ENCODE measurements at places on chromosomes 16 and 17.

DNA sequence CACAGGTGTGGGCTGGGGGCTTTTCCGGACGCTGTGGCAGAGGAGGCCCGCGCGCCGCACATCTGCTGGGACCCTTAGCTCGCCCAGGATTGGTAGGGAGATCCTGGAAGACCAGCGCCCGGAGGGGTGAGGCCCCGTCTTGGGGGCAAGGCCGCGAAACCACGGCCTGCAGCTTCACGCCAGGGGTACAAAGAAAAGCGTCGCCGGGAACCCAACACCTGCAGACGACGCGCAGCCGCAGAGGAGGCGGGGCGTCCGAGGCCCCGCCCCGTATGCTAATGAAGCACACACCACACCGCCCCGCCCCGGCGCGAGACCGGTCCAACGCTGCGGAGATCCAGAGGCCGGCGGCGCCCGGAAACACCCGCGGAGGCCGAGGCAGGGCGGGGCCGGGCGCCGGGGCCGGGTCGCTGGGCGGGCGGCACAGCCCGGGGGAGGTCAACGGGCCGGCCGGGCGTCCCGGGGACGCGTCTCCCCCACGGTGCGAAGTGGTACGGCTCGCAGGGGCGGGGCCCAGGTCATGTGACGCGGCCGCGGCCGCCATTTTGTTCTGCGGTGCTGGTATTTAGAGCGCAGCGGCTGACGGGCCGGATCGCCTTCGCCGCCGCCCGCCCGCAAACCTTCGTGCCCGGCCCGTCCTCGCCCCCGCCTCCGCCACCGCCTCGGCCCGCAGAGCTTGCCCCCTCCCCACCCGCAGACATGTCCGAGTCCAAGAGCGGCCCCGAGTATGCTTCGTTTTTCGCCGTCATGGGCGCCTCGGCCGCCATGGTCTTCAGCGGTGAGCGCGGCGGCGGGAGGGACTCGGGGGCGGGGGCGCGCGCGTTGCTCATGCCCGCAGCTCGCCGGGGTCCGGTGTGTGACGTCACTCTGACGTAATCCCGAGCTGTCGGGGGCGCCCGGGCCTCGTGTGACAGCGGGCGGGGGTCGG is at the start of gene ATP6V0C:
Gene ATP6V0C (plus strand): TSS at position 548 of the 928 bp plus-strand sequence. CDS start 152 bp downstream, at position 700.
- DNase-seq: no peak

DNA sequence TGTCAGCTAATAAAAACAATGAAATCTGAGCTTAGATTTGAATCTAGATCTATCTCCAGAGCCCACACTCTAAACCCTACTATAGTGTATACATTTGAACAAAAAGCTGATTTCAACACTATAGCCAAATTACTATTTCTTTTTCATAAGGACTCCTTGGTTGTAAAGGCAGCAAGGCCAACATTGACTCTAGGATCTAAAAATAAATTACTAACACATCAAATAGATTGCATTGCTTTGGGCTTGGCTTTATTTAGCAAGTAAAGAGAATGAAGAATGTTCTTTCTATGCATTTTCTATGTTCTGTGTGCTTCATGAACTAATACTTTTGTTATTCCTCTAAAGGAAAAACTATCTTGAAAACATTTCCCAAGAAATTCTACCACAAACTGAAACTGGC is 5.3 kb downstream of the GOSR1 start:
- DNase-seq: no peak

- no peak for DNase-seq
These were observed 594 bp downstream of the MAPK8IP3 start for GRCh38 chr16:1706386-1707192.

DNA sequence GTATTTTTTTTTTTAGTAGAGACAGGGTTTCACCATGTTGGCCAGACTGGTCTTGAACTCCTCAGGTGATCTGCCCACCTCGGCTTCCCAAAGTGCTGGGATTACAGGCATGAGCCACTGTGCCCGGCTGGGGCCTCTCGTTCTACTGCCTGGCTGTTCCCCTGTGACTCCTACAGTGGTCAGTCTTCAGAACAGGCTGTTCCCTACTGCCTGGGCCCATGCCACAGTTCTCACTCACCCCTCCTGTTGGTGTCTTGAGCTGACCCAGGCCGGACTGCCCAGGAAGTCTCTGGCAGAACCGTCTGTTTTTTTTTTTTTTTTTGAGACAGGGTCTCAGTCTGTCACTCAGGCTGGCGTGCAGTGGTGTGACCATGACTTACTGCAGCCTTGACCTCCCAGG is 3.3 kb downstream of the CDK3 start:
- DNase-seq: no peak

DNA sequence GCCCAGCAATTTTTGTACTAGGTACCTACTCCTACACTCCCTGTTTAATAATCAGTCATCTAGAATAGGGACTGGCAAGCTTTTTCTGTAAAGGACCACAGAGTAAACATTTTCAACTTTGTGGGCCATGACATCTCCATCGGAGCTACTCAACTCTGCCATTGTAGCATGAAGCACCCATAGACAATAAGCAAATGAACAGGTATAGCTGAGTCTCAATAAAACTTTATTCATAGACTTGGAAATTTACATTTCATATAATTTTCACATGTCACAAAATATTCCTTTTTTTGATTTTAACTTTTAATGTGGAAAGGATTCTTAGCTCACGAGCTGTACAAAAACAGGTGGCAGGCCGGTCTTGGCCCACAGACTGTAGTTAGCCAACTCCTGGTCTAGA is 345.8 kb downstream of the SOX9 start:
- no peak for DNase-seq

GRCh38 chr16:55746081-55746480 is 86.8 kb downstream of the CES1 start:
- DNase-seq: no peak

GRCh38 chr17:732902-733720 is 715 bp downstream of the TLCD3A start:
- no peak for DNase-seq

GRCh38 chr16:12098429-12099310 is 122.1 kb downstream of the SNX29 start:
- DNase-seq: no peak

GRCh38 chr17:72386619-72387237 is 265.9 kb downstream of the SOX9 start:
- no peak for DNase-seq

DNA sequence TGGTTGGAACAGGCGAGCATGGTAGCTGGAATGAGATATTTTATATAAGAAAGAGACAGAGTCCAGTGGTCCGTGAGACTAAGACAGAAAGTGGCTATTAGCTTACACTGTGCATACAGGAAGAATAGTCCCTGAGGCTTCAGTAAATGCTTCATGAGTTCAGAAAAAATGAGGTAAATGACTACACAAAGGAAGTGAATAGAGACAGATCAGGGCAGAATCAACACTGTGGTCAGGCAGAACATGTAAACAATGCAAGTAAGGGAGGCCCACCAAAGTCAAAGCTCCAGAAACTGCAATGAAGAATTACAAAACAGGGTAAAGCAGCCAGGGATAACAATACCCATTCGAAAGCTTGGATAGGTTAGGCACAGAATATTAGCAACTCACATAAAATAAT is 4.8 kb downstream of the ABCA10 start:
- no peak for DNase-seq

DNA sequence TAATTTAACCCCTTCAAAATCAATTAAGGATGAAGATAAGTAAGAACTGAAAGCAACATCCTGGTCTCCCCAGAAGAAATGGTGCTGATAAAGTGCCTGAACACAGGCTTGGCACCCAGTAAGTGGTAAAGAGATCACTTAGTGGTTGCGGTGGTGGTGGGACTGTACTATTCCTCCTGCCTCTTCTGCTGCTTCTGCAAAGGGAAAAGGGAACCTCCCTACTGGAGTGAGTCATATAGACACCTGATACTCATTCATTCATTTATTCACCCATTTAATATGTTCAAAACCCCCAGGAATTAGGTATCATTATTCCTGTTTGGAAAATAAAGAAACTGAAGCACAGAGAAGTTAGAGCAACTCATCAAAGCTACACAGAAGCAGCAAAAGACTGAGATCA is 60.6 kb downstream of the CDYL2 start:
- no peak for DNase-seq

DNA sequence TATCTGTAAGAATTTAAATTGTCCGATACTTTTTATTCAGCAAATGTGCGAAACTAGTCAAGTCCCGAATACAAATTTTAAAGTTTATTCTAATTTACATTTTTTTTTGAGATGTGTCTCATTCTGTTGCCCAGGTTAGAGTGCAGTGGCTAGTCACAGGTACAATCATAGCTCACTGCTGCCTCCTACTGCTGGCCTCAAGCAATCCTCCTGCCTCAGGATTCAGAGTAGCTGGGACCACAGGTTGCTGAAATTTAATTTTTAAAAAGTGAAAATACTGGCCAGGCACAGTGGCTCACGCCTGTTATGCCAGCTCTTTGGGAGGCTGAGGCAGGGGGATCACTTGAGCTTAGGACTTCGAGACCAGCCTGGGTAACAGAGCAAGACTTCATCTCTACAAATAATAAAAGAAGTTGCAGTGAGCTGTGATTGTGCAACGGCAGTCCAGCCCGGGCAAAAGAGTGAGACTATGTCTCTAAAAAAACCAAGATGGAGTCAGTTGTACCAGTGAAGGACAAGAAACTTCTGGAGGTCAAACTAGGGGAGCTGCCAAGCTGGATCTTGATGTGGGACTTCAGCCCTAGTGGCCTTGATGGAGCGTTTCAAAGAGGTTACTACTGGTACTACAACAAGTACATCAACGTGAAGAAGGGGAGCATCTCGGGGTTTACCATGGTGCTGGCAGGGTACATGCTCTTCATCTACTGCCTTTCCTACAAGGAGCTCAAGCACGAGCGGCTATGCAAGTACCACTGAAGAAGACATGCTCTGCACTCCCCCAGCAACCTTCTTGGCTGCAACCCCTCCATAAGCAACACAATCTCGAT is 5.6 kb downstream of the POLG2 start:
- DNase-seq: no peak

- no peak for DNase-seq
These were observed 3.9 kb downstream of the GCGR start for GRCh38 chr17:81807839-81808238.

GRCh38 chr17:77180503-77181357 is 40.0 kb downstream of the SEC14L1 start:
- no peak for DNase-seq

DNA sequence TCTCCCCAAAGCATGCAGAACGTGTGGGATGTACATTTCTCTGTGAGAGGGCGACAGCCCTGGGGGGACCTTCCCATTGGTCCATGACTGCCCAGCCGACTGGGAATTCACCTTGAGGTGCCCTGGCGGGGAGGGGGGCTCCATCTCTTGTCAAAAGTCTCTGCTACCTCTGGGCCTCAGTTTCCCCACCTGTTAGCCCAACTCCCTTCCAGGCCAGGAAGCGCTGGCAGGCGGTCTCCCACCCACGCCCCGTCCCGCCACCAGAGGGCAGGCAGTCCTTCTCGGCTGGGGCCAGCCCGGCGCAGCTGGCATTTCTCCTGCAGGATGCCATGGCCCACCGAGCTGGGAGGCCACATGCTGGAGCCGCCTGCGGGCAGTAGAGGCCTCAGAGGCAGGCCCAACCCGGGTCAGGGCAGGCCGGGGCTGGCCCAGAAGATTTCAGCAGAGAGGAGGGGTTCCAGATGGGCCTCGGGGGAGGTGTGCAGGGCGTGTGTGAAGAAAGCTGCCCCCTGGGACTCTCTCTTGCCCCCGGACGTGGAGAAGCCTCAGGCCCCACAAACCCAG is 16.6 kb downstream of the CD7 start:
- DNase-seq: no peak

- DNase-seq: peak; percentile 32
These were observed 18.2 kb upstream of the KRT20 start for GRCh38 chr17:40903129-40903847.

- DNase-seq: no peak
These were observed at the start of gene GSG1L for GRCh38 chr16:28063591-28064061. TSS of gene GSG1L (minus strand) at chr16:28063714. CDS start at chr16:28063424, 290 bp downstream.

DNA sequence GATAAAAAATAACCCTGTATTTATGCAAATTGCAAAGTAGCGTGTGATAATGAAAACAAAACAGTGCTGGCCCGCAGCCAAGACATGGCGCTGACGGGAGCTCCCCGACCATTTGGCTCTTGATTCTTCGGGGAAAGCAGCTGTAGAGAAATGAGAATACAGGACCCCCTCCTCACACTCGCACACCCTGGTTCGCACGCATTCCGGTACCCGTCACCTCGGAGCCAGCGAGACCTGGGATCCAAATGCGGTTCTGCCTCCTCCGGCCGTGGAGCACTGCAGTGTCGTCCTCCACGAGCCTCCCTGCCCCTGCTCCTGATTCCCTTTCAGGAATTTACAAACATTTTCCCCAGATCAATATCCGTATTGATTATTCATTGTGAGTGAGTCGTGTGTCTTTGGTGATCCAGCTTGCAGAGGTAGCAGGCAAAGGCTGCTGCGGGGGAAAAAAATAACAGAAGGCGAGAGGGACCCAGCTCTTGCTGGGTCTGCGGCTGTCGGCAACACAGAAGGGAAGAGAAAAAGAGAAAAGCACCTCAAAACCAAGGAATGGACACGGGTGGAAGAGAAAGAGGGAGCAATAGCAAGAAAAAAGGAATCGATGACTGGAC is 184.1 kb upstream of the ZFHX3 start:
- DNase-seq: no peak

- DNase-seq: no peak
These were observed 1.5 kb upstream of the ADAM11 start for GRCh38 chr17:44757045-44757917.

- DNase-seq: no peak
These were observed 9.2 kb upstream of the NOS2 start for GRCh38 chr17:27809555-27809954.

DNA sequence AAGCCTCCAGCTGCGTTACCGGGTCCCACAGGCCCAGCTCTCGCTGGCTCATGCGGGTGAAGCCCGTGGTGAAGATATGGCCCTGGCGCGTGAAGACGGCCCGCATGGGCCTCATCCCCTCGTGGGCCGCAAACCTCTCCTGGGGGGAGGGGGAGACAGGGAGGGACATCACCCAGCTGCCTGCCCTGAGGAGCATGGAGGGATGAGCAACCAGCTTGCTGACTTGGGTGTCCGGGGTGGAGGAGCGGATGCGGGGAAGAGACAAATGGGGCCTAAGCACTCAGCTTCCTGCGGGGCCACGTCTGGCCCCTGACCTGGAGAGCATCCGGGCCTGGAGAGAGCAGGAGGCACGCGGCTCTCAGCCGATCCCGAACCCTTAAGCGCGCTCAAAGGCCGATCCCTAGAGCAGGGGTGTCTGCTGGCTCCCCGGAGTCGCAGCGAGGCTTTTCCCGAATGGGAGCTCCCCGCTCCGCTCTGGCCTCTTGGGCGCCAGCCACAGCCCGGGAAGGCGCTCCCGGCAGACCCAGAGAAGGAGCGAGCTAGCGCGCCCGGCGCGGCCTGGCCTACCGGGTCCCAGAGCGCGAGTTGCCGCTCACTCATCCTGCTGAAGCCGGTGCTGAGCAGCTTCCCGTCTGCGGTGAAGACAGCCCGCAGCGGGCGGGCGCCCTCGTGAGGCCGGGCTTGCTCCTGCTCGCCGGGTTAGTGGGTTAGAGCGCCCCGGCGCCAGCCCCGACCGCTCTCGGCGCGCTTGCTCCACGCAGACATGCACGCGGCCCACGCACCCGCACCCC is 5.0 kb downstream of the CORO6 start:
- DNase-seq: no peak
